Activated T-cell treated with anti-CD3 and anti-CD28 coated beads for 24 hours (primary cell): ENCODE measurements at places on chromosomes 7 and 10.

- no peak for DNase-seq
Observed at GRCh38 chr10:87635498-87636312, 24.0 kb upstream of the PAPSS2 start.

- DNase-seq: no peak
Observed at GRCh38 chr7:15011289-15011688, 108.7 kb upstream of the DGKB start.

- no peak for DNase-seq
Observed at GRCh38 chr7:69448071-69448470, 150.2 kb upstream of the AUTS2 start.

DNA sequence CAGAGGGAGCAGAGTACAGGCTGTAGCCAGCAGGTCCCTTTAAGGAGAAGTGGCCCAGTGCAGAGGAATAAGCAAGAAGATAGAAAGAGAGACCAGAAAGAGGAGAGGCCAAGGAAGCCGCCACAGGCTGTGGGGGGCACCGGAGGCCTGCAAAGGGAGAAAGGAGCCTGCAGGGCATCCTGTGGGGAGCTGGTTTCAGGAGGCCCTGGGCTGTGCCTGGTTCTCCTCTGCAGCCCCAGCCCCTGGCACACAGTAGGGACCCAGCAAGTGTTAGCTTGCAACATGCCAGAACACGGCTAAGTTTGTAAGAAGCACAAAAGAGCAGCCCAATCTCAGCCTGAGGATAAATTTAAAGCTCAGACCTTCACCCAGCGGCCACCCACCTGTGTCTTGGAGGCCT lies 12.3 kb upstream of the C10orf71 start:
- DNase-seq: no peak

DNA sequence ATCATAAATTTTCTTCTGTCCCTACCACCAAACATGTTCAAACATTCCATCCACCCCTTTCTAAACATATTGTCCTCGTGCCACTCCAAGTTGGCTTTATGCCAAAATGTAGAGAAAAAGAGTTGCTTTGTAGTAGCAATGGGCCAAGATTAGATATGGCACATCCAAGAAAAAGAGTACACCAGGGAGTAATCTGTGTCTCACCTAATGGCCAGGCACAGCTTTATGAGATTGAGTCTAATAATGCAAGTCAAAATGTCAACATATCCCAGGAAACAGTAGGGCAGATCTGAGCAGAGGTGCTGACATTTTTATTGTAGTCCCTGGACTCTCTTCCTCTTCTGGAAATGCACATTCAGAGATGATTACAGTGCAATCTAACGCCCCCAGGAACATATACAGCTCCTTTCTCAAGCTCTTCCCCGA lies 5.7 kb upstream of the OR6V1 start:
- no peak for DNase-seq

GRCh38 chr10:89235073-89235798 lies 16.3 kb downstream of the LIPA start:
- DNase-seq: no peak
